ENCODE measurements at places on chromosomes 7 and 10. TPM values are rescaled to one million over a fixed set of nuclear protein-coding genes. Genes with fewer than 3 reads are reported as not detected.

GRCh38 chr7:64180989-64181388, 26.0 kb upstream of the ZNF735 start:
- H3K4me3 ChIP-seq, result no peak overlapping the region
- H3K36me3 ChIP-seq, result no peaks in the 10 kb centered on the region
- DNase-seq, result no peak

DNA sequence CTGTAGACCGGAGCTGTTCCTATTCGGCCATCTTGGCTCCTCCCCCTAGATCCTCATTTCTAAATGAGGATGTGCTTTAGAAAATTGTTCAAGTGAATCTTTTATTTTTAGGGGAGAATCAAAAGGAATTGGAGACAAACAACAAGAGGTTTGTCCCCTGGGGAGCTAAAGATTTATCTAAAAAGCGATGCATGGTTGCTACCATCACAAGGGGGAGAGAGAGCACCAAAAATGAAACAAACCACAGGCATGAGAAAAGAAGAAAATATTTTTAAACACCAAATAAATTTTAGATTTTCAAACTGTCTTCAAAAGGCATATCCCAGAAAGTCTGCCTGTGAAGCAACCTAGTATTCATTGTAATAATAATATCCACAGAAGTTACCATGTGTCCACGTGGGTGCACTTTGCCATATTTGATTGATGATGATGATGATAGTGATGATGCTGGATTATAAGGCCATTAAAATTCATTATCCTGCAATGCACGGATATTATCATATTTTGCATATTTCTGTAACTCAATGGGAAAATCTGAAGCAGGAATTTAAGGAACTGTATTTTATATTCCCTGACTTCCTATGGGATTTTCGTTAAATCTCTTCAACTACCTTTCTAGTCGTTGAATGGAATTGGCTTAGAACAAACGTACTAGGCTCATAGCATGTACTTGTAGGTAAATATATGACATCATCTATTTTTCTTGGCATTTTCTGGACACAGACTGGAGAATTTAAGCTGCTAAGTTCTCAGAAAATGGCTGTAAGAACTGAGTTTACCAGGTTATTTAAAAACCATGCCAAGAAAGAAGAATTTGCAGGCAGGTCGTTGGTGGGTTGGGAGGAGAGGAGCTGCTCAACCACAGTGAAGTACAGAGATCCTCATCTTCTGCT, 171.6 kb downstream of the WDR37 start:
- H3K27ac ChIP-seq, result no peak overlapping the region
- H3K27me3 ChIP-seq, result no peaks in the 10 kb centered on the region
- no peaks in the 10 kb centered on the region for H3K36me3 ChIP-seq
- no peak overlapping the region for H3K4me3 ChIP-seq
- no peaks in the 10 kb centered on the region for H3K4me1 ChIP-seq

PRTFDC1 gene
- 5.1 TPM for total RNA-seq

- no peaks in the 10 kb centered on the region for H3K27me3 ChIP-seq
- H3K36me3 ChIP-seq, result no peaks in the 10 kb centered on the region
- DNase-seq, result no peak
- H3K4me3 ChIP-seq, result no peak overlapping the region
- H3K27ac ChIP-seq, result no peak overlapping the region
- H3K4me1 ChIP-seq, result no peaks in the 10 kb centered on the region
Measured at GRCh38 chr10:44581996-44582395, 197.1 kb upstream of the CXCL12 start.

DNA sequence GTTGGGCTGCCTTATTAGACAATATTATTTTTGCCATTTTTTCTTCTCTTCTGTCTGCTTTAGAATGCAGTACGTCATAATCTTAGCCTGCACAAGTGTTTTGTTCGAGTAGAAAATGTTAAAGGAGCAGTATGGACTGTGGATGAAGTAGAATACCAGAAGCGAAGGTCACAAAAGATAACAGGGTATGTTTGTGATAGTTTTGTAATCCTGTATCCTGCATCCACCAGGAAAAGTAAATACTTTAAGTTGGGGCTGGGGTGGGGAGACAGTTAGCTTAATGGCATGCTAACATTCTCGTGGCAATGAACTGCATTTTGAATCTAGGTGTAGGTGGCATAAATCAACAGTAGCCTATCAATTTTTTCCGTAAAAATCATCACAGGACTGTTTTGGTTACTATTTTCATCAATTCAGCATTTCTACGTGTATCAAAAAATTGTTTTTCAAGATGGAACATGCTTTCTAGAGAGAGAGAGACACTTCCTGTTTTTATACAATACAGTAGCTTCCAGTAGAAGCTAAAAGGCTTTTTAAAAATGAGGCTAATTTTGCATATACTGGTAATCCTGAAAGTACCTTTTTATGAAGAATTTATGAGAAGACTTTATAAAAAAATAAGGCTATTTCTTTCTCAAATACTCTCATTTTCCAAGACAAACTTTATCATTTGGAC, 247.5 kb downstream of the FOXP2 start:
- no peaks in the 10 kb centered on the region for H3K27me3 ChIP-seq
- no peak overlapping the region for H3K27ac ChIP-seq
- DNase-seq, result no peak
- H3K4me3 ChIP-seq, result no peak overlapping the region
- H3K36me3 ChIP-seq, result no peaks in the 10 kb centered on the region

C10orf95 gene
- not detected for total RNA-seq

- no peaks in the 10 kb centered on the region for H3K27me3 ChIP-seq
- peak; percentile 28 for DNase-seq
- peaks cover 56% of the 10 kb centered on the region for H3K4me1 ChIP-seq
- no peaks in the 10 kb centered on the region for H3K36me3 ChIP-seq
- H3K27ac ChIP-seq, result peak overlapping the region; percentile 61
- H3K4me3 ChIP-seq, result no peak overlapping the region
Measured at GRCh38 chr7:77351539-77352004, 64.6 kb downstream of the GSAP start.

DNA sequence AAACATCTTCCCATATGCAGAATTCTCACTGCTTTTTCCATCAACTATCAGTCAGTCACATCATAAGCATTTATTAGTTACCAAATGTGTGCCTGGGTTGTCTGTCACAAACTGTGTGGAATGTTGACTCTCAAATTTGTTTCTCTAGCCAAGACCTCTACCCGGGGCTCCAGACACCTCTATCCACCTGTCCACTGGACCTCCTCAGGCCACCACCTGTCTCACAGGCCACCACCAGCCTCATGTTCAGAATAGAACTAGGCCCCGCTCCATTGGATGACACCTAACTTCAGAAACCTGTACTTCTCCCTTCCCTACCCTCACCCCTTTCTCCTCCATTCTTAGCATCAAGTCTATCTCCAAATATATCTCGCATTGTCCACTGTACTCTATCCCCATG, 176.9 kb downstream of the CHN2 start:
- H3K36me3 ChIP-seq, result no peaks in the 10 kb centered on the region
- H3K27ac ChIP-seq, result no peak overlapping the region
- no peaks in the 10 kb centered on the region for H3K27me3 ChIP-seq
- DNase-seq, result no peak

Measured in heart right ventricle (tissue), 16 donors.